ENCODE measurements at places on chromosomes 4 and X. TPM values are rescaled to one million over a fixed set of nuclear protein-coding genes. Genes with fewer than 3 reads are reported as not detected.

Gene EDA2R
- total RNA-seq, result 3.4 TPM

Gene PASD1
- total RNA-seq, result not detected

Gene P2RY8
- total RNA-seq, result 1.7 TPM

Gene CT45A3
- total RNA-seq, result not detected

Gene CXCL1
- total RNA-seq, result not detected

Gene TCP11X2
- not detected for total RNA-seq

Gene CT45A2
- total RNA-seq, result not detected

Gene APLN
- total RNA-seq, result 0.42 TPM

Gene PDLIM5
- 150 TPM for total RNA-seq

Gene ADH4
- total RNA-seq, result 0.57 TPM

Gene PLS3
- 76.8 TPM for total RNA-seq

Gene PPP2R2C
- 0.50 TPM for total RNA-seq

Gene RRH
- not detected for total RNA-seq

Gene TMEM47
- total RNA-seq, result 124 TPM

Gene S100G
- total RNA-seq, result not detected

Gene JAKMIP1
- 0.58 TPM for total RNA-seq

Gene MAGEC1
- total RNA-seq, result not detected
